ENCODE measurements at places on chromosomes 6 and 20.

DNA sequence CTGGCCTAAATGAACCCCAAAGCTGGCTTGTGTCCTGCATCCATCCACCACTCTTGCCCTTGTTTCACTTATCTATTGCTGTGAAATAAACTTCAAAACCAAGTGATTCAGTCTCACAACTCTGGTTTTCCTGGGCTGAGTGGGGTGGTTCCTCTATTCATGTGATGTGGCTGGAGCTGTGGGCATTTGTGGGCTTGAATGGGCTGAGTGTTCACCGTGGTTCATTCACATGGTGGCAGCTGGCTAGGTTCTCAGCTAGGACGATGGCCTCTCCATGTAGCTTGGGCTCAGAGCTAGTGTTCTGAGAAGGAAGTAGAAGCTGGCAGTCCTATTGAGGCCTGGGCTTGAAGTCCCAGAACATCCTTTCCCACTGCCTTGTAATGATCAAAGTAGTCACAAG, 30.4 kb downstream of the FKBP1A start:
- no peak for DNase-seq

DNA sequence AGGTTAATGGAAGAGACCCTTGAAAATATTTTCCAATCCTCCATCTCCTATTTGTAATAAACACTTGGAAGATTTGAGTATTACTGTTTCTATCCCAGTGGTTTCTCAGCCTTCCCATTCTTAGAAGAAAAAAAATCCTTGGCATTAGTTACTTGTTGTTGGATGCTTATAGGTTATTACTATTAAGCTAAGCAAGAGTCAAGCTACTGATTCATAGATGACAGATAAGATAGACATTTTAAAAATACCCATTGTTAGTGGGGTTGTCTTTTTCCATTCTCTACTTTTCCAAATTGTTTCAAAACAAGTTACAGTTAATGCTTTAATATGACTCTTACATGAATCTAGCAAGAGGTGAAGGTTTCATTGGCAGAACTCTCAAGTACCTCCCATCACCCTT, 158.5 kb downstream of the HIVEP2 start:
- DNase-seq: no peak

DNA sequence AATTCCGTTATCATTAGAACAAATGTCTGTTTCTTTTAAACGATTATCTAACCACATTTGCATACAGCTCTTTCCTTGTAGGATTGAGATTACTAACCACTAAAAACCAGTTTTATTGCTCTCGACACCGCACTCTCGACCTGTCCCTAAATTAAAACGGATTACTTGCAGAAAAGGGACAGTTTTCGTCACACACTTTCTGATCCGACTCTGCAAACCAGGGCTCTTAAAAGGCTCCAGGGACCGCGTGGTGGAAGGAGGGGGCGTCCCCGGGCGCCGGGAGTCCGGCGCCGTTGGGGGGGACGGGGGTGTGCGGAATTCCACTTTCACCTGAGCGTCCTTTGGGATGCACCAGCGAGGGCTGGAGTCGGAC, 731 bp downstream of the MAK start:
- no peak for DNase-seq

- no peak for DNase-seq
Measured at GRCh38 chr6:14217728-14218518, 100.4 kb downstream of the CD83 start.

DNA sequence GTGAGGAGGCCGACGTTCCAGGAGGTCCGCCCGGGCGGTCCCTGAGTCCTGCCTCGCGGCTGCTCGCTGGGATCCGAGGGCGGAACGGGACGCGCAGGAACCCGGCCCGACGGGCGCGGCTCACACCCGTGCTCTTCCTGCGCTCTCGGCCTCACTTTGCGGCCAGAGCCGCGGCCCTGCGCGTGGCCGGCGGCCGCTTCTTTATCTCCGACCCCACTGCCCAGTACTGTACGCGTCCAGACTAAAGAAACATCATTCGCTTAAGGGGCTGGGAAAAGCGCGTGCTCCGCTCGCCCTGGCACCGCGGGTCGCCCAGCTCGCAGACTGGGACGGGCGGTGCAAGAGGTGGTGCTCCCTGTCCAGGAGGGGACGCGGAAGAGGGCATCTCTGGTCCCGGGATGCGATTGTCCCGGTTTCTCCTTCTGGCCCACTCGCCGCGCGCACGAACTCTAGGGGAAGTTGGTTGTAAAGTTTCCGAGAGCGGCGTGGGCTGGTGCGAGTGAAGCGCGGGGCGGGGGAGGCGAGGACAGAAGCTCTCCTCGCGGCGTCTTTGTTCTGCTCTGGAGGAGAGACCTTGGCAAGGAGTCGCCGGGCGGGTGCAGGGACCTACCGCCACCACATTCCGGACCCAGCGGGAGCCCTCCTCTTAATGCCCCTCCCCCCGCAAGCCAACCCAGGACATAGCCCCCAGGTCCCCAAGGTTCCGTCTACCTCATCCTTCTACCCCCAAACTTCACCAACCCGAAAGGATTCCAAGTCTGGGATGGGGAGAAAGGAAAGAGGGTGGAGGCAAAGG, 71.0 kb downstream of the SOX4 start:
- DNase-seq: no peak

DNA sequence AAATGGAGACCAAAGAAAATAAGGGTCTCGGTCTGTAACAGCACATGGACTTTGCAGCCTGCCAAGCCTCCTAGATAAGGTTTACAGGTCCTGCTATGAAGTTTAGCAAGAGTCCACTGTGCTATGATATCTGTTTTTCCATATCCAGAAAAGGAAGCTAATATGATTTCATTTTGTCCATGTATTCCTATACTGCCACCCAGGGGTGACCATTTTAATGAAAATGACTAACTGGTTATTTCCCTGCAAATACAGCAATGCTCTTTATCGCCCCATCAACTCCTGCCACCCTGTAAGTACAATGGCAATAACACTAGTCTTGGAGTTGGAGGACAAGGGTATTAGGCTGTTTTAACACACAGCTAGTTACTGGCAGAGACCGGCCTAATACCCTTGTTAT, 115.2 kb upstream of the GLP1R start:
- DNase-seq: no peak

GRCh38 chr20:52230409-52230808, 38.8 kb upstream of the ZFP64 start:
- no peak for DNase-seq

DNA sequence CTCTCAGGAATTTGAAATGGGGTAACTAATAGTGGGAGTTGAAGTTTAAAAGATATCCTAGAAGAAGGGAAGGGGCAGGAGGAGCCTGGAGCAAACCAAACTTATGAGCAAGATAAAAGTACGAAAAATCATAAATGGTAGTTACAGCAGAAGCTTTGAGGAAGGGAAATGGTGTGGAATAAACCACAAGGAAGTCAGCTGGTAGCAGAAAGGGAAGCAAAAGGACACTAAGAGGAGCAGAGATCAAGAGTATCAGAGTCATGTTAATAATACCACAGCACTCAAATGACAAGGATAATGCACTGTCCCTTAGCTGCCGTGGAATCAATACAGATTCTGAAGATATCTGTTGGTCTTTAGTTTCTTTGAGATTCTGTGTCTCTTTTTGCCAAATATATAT, 44.9 kb upstream of the CCDC28A start:
- DNase-seq: no peak

GRCh38 chr6:112044856-112045255, 9.0 kb upstream of the CCN6 start:
- no peak for DNase-seq

Data from T follicular helper cell (primary cell).